CD14-positive monocyte (primary cell): ENCODE measurements at places on chromosomes 5 and 9. TPM values are rescaled to one million over a fixed set of nuclear protein-coding genes. Genes with fewer than 3 reads are reported as not detected.
A peak's percentile ranks its signal among the peaks of the same experiment; 100 is the strongest.

DNA sequence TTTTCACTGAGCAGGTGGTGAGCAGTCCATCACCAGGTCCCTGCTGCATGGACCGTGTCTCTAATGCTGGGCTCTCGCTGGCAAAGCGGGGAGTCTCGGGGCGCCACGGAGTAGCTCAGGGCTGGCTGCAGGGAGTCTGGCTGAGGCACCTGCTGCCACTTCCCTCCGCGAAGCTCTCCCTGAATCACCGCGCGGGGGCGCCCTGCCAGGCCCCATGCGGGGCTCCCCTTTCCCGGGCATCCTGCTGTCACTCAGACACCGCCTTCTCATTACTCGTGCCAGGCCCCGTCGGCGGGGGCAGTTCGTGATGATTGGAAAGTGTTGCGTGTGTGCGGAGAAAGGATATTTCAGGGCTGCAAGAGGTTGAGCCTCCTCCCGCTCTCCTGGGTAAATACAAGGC lies 335.8 kb downstream of the IRX2 start:
- DNase-seq, result no peak
- no peak overlapping the region for H3K4me3 ChIP-seq
- H3K4me1 ChIP-seq, result no peaks in the 10 kb centered on the region
- H3K36me3 ChIP-seq, result no peaks in the 10 kb centered on the region

GRCh38 chr9:109619310-109619709 lies 121.2 kb upstream of the PTPN3 start:
- H3K4me3 ChIP-seq, result no peak overlapping the region
- no peaks in the 10 kb centered on the region for H3K27me3 ChIP-seq
- H3K4me1 ChIP-seq, result no peaks in the 10 kb centered on the region
- no peak overlapping the region for H3K27ac ChIP-seq

DNA sequence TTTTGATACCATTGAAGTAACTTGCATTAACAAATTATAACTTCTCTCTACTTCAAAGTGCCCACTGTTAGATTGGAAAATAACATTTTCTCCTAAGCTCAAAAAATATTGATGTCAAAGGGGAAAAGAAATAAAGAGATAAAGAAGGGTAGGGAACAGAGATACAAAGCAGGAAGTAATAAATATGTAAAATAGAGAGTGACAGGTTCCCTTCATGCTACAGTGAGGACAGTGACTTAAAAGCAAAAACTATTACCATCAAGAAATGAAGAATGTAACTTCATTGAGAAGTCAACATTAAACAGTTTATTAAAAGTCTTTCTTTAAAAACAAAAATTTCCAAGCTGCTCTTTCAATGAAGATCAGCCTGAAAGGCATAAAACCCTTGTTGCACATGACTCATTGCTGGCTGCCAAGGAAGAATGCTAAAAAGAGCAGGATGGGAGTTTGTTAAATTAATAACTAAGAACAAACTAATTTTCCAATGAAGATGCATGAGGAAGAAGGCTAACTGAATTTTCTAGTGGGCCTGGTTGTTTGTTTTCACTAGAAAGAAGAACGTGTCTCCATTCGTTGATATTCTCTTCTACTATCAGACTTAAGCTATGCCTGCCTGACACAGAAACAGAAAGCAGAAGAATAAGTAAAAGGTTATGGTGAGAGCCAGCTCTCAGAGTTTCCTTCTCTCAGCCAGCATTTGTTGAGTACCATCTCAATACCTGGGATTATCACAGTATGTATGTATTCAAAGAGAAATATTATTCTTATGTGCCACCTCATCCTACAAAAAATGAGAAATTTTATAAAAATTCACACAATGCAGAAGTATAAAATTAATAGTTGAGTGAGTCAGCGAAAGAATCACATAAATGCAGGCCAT lies 197.8 kb upstream of the NREP start:
- no peaks in the 10 kb centered on the region for H3K27me3 ChIP-seq
- H3K27ac ChIP-seq, result no peak overlapping the region
- no peak overlapping the region for H3K4me3 ChIP-seq
- H3K36me3 ChIP-seq, result no peaks in the 10 kb centered on the region

DNA sequence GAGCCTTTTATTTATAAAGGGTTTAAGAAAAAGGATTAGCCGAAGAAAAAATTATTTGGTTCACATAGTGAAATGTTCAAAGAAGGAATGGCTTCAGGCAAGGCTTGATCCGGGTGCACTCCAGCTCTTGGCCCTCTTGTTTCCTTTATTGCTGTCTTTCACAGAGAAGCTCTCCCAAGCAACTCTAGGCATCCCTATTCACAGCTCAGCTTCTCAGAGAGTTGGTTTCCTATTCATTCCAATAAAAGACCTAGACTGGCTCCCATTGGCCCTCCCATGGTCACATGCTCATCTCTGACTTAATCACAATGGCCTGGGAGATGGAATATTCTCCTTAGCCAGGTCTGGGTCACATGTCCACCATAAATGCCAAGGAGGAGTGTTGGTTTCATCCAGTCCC lies 9.4 kb upstream of the FGFR4 start:
- H3K27me3 ChIP-seq, result no peaks in the 10 kb centered on the region
- H3K27ac ChIP-seq, result no peak overlapping the region

- no peak overlapping the region for H3K4me3 ChIP-seq
- no peaks in the 10 kb centered on the region for H3K27me3 ChIP-seq
- H3K4me1 ChIP-seq, result no peaks in the 10 kb centered on the region
Measured at GRCh38 chr5:30620481-30621085, 572.9 kb upstream of the CDH6 start.

GRCh38 chr9:18905883-18906629 lies 127.0 kb downstream of the SAXO1 start:
- H3K27me3 ChIP-seq, result no peaks in the 10 kb centered on the region
- no peak overlapping the region for H3K4me3 ChIP-seq
- no peak overlapping the region for H3K27ac ChIP-seq
- no peak for DNase-seq

DNA sequence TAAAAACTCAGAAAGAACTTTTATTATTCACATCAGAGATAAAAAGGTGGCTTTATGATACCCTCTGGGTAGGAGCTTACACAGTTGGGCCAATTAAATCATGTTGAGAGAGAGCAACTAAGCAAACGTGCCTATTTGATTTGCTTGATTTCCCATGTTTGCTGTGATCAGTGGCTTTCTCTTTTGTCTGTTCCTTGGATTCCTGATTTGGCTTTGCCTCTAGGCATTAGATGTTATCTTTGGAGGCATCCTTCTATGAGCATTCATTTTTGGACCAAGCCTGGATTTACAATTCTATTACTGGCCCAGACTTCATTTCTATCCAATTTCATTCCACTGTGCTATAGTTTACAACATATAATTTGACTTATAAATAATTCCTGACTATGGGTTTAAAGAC lies 35.9 kb downstream of the VCAN start:
- H3K27ac ChIP-seq, result peak overlapping the region; percentile 62
- DNase-seq, result no peak
- H3K36me3 ChIP-seq, result peaks cover 100% of the 10 kb centered on the region
- no peaks in the 10 kb centered on the region for H3K27me3 ChIP-seq

DNA sequence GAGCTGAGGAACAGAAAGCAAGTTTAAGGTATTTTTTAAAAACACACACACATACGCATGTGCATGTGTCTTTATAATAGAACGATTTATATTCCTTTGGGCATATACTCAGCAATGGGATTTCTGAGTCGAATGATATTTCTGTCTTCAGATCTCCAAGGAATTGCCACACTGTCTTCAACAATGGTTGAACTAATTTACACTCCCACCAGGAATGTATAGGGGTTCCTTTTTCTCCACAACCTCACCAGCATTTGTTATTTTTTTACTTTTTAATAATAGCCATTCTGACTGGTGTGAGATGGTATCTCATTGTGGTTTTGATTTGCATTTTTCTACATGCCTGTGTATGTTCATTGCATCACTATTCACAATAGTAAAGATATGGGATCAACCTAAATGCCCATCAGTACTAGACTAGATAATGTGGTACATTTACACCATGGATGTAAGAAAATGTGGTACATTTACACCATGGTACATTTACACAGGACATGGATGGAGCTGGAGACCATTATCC lies 60.3 kb upstream of the MAP3K1 start:
- no peak overlapping the region for H3K27ac ChIP-seq
- H3K27me3 ChIP-seq, result no peaks in the 10 kb centered on the region
- H3K4me3 ChIP-seq, result no peak overlapping the region

DNA sequence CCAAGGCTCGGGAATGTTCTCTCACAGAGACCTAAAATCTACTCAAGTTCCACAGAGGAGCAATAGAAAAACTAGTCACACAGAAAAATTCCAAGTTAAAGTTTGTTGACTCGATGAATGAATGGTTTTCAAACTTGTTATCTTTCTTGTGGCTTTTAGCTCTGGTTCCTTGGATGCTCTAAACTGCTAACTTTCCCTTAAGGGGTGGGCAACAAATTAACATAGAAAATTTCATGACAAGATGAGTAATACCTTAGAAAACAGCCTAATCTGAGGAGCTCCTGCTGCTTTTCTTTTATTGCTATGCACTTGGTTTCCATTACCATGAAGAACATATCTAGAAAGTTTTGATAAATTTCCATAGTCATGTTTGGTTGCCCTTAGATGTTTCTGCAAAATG lies 100.2 kb upstream of the CCDC112 start:
- H3K27ac ChIP-seq, result no peak overlapping the region
- no peaks in the 10 kb centered on the region for H3K4me1 ChIP-seq
- H3K4me3 ChIP-seq, result no peak overlapping the region
- no peaks in the 10 kb centered on the region for H3K27me3 ChIP-seq

DNA sequence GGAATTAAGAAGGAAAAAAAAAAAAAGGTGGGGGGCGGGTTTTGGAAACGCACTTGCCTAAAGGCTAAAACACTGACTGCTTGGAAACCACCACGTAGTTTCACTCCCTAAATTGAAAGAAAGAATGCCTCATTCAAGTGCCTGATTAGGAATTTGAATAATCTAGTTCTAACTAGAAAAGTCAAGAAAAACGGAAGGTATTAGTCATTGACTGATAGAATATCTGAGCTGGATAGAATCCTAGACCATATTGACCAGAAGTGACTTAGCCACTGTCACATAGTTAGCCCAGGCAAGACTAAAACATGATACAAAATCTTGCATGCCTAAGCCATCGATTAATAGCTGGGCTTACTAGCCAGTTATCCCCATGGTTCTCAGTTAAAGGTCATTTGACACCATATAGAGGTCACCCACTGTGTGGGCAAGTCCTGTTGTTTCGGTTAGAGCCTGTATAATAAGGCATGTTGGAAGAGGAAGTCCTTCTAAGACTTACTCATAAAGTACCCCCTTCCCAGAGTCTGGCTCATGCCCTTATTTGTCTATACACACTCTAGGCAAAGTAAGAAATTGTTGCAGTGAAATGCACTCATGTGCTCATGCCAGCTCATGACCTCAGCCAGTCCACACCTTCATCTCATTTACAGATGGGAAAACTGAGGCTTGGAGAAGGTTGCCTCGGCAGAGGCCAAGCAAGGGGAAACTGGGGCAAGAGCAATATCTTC lies 40.2 kb downstream of the SH3RF2 start:
- DNase-seq, result peak; percentile 17
- H3K27me3 ChIP-seq, result no peaks in the 10 kb centered on the region
- no peak overlapping the region for H3K27ac ChIP-seq
- H3K36me3 ChIP-seq, result no peaks in the 10 kb centered on the region
- H3K4me3 ChIP-seq, result no peak overlapping the region
- peaks cover 9% of the 10 kb centered on the region for H3K4me1 ChIP-seq

GRCh38 chr9:136943291-136944211 lies 987 bp downstream of the FBXW5 start:
- H3K4me3 ChIP-seq, result peak overlapping the region; percentile 86
- peak overlapping the region; percentile 47 for H3K27ac ChIP-seq
- peaks cover 42% of the 10 kb centered on the region for H3K36me3 ChIP-seq
- DNase-seq, result no peak
- peaks cover 25% of the 10 kb centered on the region for H3K4me1 ChIP-seq
- no peaks in the 10 kb centered on the region for H3K27me3 ChIP-seq

GRCh38 chr9:34190996-34191892 lies 12.4 kb downstream of the UBAP1 start:
- H3K36me3 ChIP-seq, result peaks cover 19% of the 10 kb centered on the region
- no peaks in the 10 kb centered on the region for H3K27me3 ChIP-seq
- no peak overlapping the region for H3K4me3 ChIP-seq
- peaks cover 21% of the 10 kb centered on the region for H3K4me1 ChIP-seq
- H3K27ac ChIP-seq, result no peak overlapping the region
- DNase-seq, result no peak

- H3K4me3 ChIP-seq, result no peak overlapping the region
- no peaks in the 10 kb centered on the region for H3K36me3 ChIP-seq
- H3K4me1 ChIP-seq, result no peaks in the 10 kb centered on the region
Measured at GRCh38 chr5:150605546-150605945, 34.9 kb upstream of the SYNPO start.

- H3K4me1 ChIP-seq, result no peaks in the 10 kb centered on the region
- H3K36me3 ChIP-seq, result no peaks in the 10 kb centered on the region
- H3K27me3 ChIP-seq, result peaks cover 30% of the 10 kb centered on the region
- H3K27ac ChIP-seq, result no peak overlapping the region
Measured at GRCh38 chr9:95775191-95775590, 100.3 kb upstream of the ERCC6L2 start.

GRCh38 chr5:166073901-166074581 lies 2217.4 kb upstream of the WWC1 start:
- DNase-seq, result no peak
- no peak overlapping the region for H3K4me3 ChIP-seq
- H3K27ac ChIP-seq, result no peak overlapping the region
- H3K4me1 ChIP-seq, result no peaks in the 10 kb centered on the region
- H3K27me3 ChIP-seq, result no peaks in the 10 kb centered on the region

- H3K4me3 ChIP-seq, result no peak overlapping the region
- DNase-seq, result no peak
- no peaks in the 10 kb centered on the region for H3K27me3 ChIP-seq
- H3K4me1 ChIP-seq, result no peaks in the 10 kb centered on the region
- H3K36me3 ChIP-seq, result no peaks in the 10 kb centered on the region
- H3K27ac ChIP-seq, result no peak overlapping the region
Measured at GRCh38 chr5:111635916-111636570, 121.0 kb downstream of the NREP start.

Gene SLC46A2
- 43.5 and 57.9 TPM in 2 replicates for polyA plus RNA-seq

Gene SPAAR
- not detected in 2 replicates for polyA plus RNA-seq

Gene SLC25A2
- not detected in 2 replicates for polyA plus RNA-seq

Gene EDIL3
- 0.09 TPM for polyA plus RNA-seq

Gene PAEP
- not detected for polyA plus RNA-seq

Gene SH3GL2
- polyA plus RNA-seq, result not detected in 2 replicates

Gene MARCOL
- not detected for polyA plus RNA-seq

Gene AMBP
- polyA plus RNA-seq, result not detected

Gene HAVCR2
- polyA plus RNA-seq, result 56.8 TPM

Gene DNAJC21
- 10.2 TPM for polyA plus RNA-seq

Gene NTMT1
- polyA plus RNA-seq, result 16.0 and 18.7 TPM in 2 replicates
